ENCODE measurements at places on chromosomes 2 and 18.
A peak's percentile ranks its signal among the peaks of the same experiment; 100 is the strongest.

DNA sequence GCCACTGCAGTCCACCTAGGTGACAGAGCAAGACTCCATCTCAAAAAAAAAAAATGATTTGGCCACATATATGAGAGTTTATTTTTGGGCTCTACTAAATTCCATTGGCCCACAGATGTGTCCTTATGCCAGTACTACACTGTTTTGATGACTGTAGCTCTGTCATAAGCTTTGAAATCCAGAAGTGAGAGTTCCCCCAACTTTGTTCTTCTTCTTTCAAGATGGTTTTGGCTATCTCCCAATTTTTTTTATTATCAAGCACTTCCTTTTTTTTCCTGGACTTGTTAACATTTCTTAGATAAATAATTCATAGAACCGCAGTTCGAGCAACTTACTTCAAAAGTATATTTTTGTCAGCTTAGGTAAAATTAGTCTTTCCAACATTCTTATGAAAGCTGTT lies 96.9 kb downstream of the TSHZ1 start:
- DNase-seq, result no peak
- H3K27ac ChIP-seq, result no peak overlapping the region
- H3K4me3 ChIP-seq, result no peak overlapping the region

DNA sequence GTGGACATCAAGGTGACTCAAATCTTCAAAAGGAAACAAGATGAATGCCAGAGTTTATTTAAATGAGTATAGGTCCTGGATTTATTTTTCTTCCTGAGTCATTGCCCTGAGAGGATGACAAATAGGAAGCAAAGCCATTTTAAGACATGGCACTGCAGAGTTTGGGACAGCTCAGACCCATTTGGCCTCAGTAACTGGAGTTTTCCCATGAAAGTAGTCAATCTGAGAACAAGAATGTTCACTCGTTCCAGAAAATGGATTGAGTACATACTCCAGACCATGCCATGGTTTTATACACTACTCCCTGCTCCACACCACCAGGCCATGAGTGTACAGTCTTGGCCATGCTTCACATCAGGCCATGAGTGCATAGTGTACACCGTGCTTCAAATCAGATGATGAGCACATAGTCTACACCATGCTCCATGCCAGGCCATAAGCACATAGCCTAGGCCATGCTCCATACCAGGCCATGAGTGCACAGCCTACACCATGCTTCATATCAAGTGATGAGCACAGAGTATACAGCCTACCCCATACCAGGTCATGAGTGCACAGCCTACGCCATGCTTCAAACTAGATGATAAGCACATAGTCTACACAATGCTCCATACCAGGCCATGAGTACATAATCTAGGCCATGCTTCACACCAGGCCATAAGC lies 202.4 kb downstream of the FBXO15 start:
- no peak for DNase-seq
- H3K27me3 ChIP-seq, result peaks cover 11% of the 10 kb centered on the region
- no peak overlapping the region for H3K4me3 ChIP-seq
- no peaks in the 10 kb centered on the region for H3K4me1 ChIP-seq

DNA sequence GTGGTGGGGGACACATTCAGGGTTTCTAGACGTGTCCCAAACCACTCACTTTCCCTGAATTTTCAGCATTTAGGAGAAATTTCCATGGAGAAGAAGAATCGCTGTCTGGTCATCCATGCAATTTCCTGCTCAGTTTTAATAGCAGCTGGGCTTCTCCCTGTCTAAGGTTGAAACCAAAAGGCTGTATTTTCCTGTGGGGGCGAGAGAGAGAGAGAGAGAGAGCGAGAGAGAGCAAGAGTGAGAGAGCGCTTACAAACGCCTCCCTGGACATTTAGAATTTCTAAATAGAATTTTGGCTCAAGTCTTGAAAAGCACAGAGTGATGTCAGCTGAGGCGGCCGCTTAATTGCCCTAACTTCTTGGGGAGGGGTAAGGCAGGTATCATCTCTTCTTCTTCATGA lies 110.8 kb downstream of the SETBP1 start:
- DNase-seq, result no peak
- H3K36me3 ChIP-seq, result no peaks in the 10 kb centered on the region
- no peak overlapping the region for H3K27ac ChIP-seq
- no peaks in the 10 kb centered on the region for H3K4me1 ChIP-seq
- H3K27me3 ChIP-seq, result no peaks in the 10 kb centered on the region
- H3K4me3 ChIP-seq, result no peak overlapping the region

- H3K27ac ChIP-seq, result no peak overlapping the region
- H3K4me3 ChIP-seq, result no peak overlapping the region
- no peak for DNase-seq
- H3K27me3 ChIP-seq, result peaks cover 23% of the 10 kb centered on the region
These were observed 180.6 kb downstream of the MREG start for GRCh38 chr2:215832791-215833190.

DNA sequence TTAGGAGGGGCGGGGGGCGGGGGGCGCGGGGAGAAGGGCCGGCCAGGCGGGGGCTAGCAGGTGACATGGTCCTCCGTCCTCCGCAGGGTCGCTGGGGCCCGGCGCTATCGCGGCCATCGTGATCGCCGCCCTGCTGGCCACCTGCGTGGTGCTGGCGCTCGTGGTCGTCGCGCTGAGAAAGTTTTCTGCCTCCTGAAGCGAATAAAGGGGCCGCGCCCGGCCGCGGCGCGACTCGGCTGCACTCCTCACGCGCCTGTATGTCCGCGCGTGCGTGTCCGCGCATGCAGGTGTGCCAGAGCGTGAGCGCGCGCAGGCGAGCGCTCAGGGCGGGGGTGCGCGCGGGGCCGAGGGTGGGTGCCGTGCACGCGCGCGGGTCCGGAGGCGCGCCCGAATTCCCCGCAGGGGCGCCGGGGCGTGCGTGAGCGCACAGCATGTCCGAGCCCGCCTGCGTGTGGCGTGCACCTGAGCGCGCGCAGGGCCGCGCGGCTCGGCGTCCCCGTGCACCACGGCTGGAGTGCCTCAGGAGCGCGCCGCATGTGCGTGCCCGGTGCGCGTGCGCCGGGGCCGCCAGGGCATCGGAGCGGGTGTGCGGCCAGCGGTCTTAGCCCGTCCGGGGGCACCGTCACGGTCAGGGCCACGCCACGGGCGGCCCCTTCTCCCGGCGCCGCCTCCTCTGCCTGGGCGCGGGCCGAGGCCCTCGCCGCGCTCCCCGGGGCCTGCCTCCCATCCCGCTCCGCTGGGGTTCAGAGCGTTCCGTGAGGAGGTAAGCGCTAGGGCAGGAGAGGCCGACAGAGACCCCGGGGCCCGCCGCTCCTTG lies 6.3 kb downstream of the SNORC start:
- DNase-seq, result no peak
- peaks cover 29% of the 10 kb centered on the region for H3K27me3 ChIP-seq
- H3K27ac ChIP-seq, result no peak overlapping the region
- peaks cover 1% of the 10 kb centered on the region for H3K36me3 ChIP-seq
- H3K4me1 ChIP-seq, result peaks cover 9% of the 10 kb centered on the region

- no peaks in the 10 kb centered on the region for H3K36me3 ChIP-seq
- DNase-seq, result no peak
- H3K27ac ChIP-seq, result no peak overlapping the region
- peaks cover 8% of the 10 kb centered on the region for H3K27me3 ChIP-seq
These were observed 2.1 kb downstream of the DHRS9 start for GRCh38 chr2:169071455-169071854.

DNA sequence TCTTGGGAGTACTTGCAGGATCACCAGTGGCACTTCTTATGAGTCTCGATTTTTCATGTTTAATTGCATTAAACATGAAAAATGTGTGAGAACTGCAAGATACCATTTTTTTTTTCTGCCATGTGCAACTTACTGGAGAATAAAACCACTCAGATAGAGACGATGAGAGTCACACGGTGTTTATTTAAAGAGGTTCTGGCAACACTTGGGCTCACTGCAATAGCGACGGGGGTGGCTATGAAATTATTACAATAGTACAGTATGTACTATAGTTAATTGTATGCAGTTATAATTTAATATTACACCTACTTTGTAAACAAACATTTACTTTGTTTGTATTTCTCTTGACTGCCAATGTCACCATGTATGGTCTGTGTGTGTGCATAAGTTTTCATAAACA lies 479.8 kb downstream of the NUP35 start:
- no peaks in the 10 kb centered on the region for H3K4me1 ChIP-seq
- no peak overlapping the region for H3K27ac ChIP-seq
- H3K36me3 ChIP-seq, result no peaks in the 10 kb centered on the region
- H3K27me3 ChIP-seq, result no peaks in the 10 kb centered on the region
- H3K4me3 ChIP-seq, result no peak overlapping the region

- H3K4me3 ChIP-seq, result no peak overlapping the region
- H3K27me3 ChIP-seq, result peaks cover 29% of the 10 kb centered on the region
- no peak for DNase-seq
- no peak overlapping the region for H3K27ac ChIP-seq
- H3K36me3 ChIP-seq, result no peaks in the 10 kb centered on the region
- no peaks in the 10 kb centered on the region for H3K4me1 ChIP-seq
These were observed 32.6 kb upstream of the SPAG16 start for GRCh38 chr2:213251618-213252017.

- H3K4me3 ChIP-seq, result no peak overlapping the region
- DNase-seq, result no peak
- no peaks in the 10 kb centered on the region for H3K4me1 ChIP-seq
These were observed 94.6 kb upstream of the PPP1CB start for GRCh38 chr2:28656937-28657615.

DNA sequence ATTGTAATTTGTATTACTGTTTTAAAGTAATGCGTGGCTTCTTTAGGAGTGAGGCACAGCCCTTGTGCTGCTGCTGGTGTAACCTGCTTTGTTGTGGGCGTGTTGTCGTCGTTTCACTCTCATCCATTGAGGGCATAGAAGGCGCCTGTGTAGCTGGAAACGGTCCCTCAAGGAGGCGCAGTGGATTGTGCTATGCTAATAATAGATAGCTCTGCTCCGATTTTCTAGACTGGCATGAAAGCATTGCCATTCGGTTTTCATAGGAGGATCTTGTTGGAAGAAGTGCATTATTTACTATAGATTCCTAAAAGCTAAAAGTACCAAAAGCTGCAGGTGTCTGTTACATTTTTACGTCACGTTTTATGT lies 17.9 kb downstream of the RAB12 start:
- H3K27me3 ChIP-seq, result no peaks in the 10 kb centered on the region
- H3K36me3 ChIP-seq, result peaks cover 22% of the 10 kb centered on the region
- peaks cover 51% of the 10 kb centered on the region for H3K4me1 ChIP-seq
- no peak overlapping the region for H3K4me3 ChIP-seq

GRCh38 chr2:224175538-224175937 lies 136.5 kb upstream of the SERPINE2 start:
- H3K27ac ChIP-seq, result no peak overlapping the region
- H3K36me3 ChIP-seq, result no peaks in the 10 kb centered on the region
- H3K27me3 ChIP-seq, result peaks cover 58% of the 10 kb centered on the region
- H3K4me1 ChIP-seq, result no peaks in the 10 kb centered on the region
- no peak for DNase-seq

DNA sequence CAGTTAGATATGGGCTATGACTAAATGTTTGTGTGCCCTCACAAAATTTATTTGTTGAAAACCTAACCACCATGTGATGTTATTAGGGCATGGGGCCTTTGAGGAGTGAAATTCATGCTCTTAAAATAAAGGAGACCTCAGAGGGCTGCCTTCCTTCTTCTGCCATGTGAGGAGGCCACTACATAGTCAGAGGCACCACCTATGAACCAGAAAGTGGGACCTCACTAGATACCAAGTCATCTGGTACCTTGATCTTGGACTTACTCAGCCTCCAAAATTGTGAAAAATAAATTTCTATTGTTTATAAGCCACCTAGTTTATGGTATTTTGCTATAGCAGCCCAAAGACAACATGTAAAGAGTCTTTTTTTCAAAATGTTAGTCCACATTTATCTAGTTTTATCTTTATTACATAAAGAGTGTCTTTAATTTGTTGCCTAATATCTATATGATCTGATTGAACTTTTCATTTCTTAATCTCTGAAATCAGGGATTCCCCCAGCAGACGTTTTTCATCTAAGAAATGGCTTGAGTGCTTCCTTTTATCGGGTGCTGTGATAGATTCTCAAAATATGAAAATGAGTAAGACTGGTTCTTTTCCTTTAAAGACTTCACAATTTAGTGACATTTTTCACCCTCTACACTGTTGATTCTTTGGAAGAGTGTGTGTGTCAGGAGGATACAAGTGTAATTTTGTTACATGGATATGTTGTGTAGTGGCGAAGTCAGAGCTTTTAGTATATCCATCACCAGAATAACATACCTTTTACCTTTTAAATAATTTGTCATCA lies 34.2 kb downstream of the PMS1 start:
- no peaks in the 10 kb centered on the region for H3K27me3 ChIP-seq
- peaks cover 9% of the 10 kb centered on the region for H3K36me3 ChIP-seq
- no peak overlapping the region for H3K4me3 ChIP-seq

- H3K27me3 ChIP-seq, result peaks cover 13% of the 10 kb centered on the region
- H3K4me3 ChIP-seq, result no peak overlapping the region
- H3K27ac ChIP-seq, result no peak overlapping the region
- no peak for DNase-seq
- no peaks in the 10 kb centered on the region for H3K4me1 ChIP-seq
These were observed 53.9 kb downstream of the NGEF start for GRCh38 chr2:232959139-232959538.

GRCh38 chr2:203803053-203803429 lies 64.5 kb upstream of the CTLA4 start:
- H3K4me1 ChIP-seq, result peaks cover 51% of the 10 kb centered on the region
- H3K27ac ChIP-seq, result peak overlapping the region; percentile 52
- DNase-seq, result no peak
- H3K36me3 ChIP-seq, result no peaks in the 10 kb centered on the region
- H3K27me3 ChIP-seq, result no peaks in the 10 kb centered on the region
- H3K4me3 ChIP-seq, result no peak overlapping the region

- no peaks in the 10 kb centered on the region for H3K4me1 ChIP-seq
- H3K27ac ChIP-seq, result no peak overlapping the region
- peaks cover 58% of the 10 kb centered on the region for H3K36me3 ChIP-seq
- H3K27me3 ChIP-seq, result no peaks in the 10 kb centered on the region
- H3K4me3 ChIP-seq, result no peak overlapping the region
These were observed 107.3 kb upstream of the IL1R2 start for GRCh38 chr2:101884423-101884822.

DNA sequence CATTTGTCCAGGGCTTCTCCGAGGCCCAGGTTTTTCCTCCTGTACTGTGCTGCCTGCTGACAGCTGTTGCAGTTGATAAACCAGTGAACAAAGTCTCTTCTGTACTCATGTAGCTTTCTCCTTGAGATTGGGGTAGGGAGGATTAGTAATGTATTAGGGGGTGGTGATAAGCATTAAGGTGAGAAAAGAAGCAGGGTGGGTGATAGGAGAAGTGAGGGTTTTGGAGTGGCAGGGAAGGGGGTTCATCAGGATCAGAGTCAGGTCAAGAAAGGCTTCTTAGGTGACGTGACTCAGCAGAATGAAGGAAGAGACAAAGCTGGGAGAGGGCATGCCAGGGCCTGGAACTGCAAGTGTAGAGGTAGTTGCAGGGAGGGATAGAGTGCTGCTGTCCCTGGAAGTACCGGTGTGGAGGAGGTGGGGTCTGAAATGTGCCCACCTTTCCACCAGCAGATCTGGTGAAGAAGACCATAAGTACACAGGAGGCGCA lies 48.7 kb downstream of the PKP4 start:
- H3K36me3 ChIP-seq, result no peaks in the 10 kb centered on the region
- no peak overlapping the region for H3K27ac ChIP-seq
- no peak overlapping the region for H3K4me3 ChIP-seq
- no peak for DNase-seq
- peaks cover 12% of the 10 kb centered on the region for H3K4me1 ChIP-seq

GRCh38 chr2:202121532-202122162 lies 48.6 kb downstream of the KIAA2012 start:
- no peak overlapping the region for H3K4me3 ChIP-seq
- peaks cover 48% of the 10 kb centered on the region for H3K27me3 ChIP-seq
- H3K27ac ChIP-seq, result no peak overlapping the region

Data from central memory CD8-positive, alpha-beta T cell (primary cell).